ENCODE measurements at places on chromosomes 5 and 9. TPM values are rescaled to one million over a fixed set of nuclear protein-coding genes. Genes with fewer than 3 reads are reported as not detected.
A peak's percentile ranks its signal among the peaks of the same experiment; 100 is the strongest.

The SLC23A1 gene
- 1.3 TPM for total RNA-seq

The C7 gene
- not detected for total RNA-seq

DNA sequence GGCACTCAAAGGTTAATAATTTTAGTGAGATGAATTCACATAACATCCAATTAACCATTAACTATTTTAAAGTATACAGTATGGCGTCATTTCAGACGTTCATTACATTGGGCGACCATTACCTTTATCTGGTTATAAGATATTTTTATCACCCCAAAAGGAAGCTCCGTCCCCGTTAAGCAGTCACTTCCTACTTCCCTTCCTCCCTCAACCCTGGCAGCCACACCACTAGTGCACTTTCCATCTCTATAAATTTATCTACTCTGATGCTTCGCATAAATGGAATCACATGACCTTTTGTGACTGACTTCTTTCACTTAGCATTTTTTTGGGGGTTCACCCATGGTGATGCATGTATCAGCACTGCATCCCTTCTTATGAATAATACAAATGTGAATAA lies 168.3 kb upstream of the PUM3 start:
- no peak overlapping the region for H3K4me3 ChIP-seq
- H3K27ac ChIP-seq = no peak overlapping the region
- DNase-seq = no peak
- H3K27me3 ChIP-seq = no peaks in the 10 kb centered on the region

DNA sequence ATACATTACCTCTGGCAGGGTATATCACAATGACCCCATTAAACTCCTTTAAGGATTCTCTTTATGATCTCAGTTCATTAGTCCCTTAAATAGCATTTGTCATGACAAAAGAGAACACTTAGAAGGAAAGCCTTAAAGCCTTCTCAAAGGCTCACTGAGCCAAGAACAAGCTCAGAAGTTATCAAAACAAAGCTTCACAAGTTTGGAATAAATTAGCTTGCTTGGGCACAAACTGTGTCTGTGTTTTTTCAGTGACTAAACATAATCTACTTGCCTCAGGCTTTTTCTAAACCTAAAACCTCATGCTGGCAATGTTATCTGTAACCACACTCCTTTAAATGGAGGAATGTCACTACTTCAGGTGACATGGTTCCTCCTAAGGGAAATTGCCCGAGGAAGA lies 1114.9 kb upstream of the C9orf72 start:
- no peak for DNase-seq
- H3K4me3 ChIP-seq = no peak overlapping the region
- H3K4me1 ChIP-seq = no peaks in the 10 kb centered on the region
- H3K27me3 ChIP-seq = no peaks in the 10 kb centered on the region

DNA sequence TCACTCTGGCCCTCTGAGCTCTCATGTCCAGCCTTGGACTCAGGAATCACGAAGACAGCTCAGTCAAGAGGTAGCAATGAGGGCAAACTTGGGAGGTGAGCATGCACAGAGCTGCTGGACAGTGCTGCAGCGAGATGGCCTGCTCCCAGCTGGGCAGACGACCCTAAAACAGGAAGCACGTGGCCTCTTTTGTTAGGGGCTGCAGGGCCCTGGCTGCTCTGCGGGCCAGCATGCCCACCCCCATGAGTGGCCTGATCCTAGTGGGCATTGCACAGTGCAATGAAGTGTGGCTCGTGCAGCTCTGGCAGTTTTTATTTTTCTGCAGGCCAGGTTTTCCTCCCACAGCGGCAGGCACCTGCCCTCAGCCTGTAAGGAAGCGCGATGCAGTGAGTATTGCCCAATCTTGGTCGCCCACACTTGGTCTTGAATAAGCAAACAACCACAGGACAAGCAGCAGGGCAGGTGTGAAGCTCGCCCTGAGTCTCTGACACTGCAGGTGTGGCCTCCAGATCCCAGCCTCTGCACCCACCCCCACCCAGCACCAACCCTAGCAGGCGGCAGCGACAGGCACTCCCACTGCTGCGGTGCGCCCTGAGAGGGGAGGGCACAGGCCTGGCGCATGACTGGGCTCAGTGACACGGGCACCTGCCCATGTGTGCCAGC lies 60.8 kb downstream of the SEMA4D start:
- H3K27me3 ChIP-seq = no peaks in the 10 kb centered on the region
- no peak for DNase-seq
- H3K36me3 ChIP-seq = peaks cover 24% of the 10 kb centered on the region
- H3K27ac ChIP-seq = peak overlapping the region; percentile 79
- no peak overlapping the region for H3K4me3 ChIP-seq

GRCh38 chr5:52844885-52845284 lies 57.2 kb downstream of the ITGA1 start:
- no peak overlapping the region for H3K27ac ChIP-seq
- H3K27me3 ChIP-seq = no peaks in the 10 kb centered on the region
- H3K4me3 ChIP-seq = no peak overlapping the region
- DNase-seq = no peak

DNA sequence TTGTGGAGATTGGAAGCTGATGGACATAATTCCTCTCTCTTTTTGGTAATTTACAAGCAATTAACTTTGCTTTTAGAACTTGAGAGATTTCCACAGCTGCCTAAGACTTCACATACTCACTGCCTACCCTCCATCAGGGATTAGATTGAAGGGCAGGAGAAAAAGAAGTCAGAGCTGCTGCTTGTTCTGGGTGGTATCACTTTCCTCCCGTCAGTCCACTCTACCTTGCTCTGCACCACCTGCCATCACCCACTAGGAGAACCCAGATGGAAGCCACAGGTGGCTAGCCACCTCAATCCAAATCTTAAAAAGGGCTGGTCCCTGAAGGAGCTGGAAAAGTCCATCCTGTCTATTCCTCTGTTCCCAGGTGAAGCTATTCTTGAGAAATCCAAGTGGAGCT lies 10.5 kb downstream of the IRF1 start:
- H3K36me3 ChIP-seq = peaks cover 22% of the 10 kb centered on the region
- H3K27ac ChIP-seq = peak overlapping the region; percentile 37
- peaks cover 57% of the 10 kb centered on the region for H3K4me1 ChIP-seq
- no peak overlapping the region for H3K4me3 ChIP-seq

GRCh38 chr5:124729720-124730359 lies 16.6 kb downstream of the ZNF608 start:
- H3K4me3 ChIP-seq = no peak overlapping the region
- DNase-seq = no peak
- no peaks in the 10 kb centered on the region for H3K36me3 ChIP-seq
- H3K27ac ChIP-seq = no peak overlapping the region
- H3K4me1 ChIP-seq = no peaks in the 10 kb centered on the region

- no peaks in the 10 kb centered on the region for H3K36me3 ChIP-seq
- peaks cover 7% of the 10 kb centered on the region for H3K27me3 ChIP-seq
- no peak for DNase-seq
- H3K4me1 ChIP-seq = peaks cover 10% of the 10 kb centered on the region
- H3K27ac ChIP-seq = no peak overlapping the region
- H3K4me3 ChIP-seq = no peak overlapping the region
Observed at GRCh38 chr9:124248960-124249359, 8.8 kb upstream of the NEK6 start.

DNA sequence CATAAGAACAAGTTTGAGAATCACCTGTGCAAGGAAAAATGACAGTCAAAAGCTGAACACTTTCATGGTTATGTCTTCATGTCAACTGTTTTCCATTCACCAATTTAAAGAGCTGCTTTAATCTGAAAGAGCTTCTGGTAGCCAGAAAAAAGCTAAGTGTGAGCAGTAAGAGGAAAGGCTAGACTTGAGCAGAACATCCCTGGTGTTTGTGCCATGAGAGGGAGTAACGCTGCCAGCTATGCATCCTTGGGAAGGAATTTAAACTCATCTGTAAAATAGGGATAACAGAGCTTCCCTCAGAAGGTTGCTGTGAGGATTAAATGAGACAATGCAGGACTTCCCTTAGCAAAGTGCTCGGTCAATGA lies 193.7 kb downstream of the MAPKAP1 start:
- DNase-seq = no peak
- H3K36me3 ChIP-seq = no peaks in the 10 kb centered on the region
- H3K4me3 ChIP-seq = no peak overlapping the region
- H3K27me3 ChIP-seq = no peaks in the 10 kb centered on the region
- H3K27ac ChIP-seq = no peak overlapping the region

- H3K27me3 ChIP-seq = peaks cover 24% of the 10 kb centered on the region
- no peaks in the 10 kb centered on the region for H3K36me3 ChIP-seq
- no peak overlapping the region for H3K27ac ChIP-seq
- no peak for DNase-seq
- no peak overlapping the region for H3K4me3 ChIP-seq
Observed at GRCh38 chr5:148976569-148977381, 86.1 kb downstream of the SH3TC2 start.

DNA sequence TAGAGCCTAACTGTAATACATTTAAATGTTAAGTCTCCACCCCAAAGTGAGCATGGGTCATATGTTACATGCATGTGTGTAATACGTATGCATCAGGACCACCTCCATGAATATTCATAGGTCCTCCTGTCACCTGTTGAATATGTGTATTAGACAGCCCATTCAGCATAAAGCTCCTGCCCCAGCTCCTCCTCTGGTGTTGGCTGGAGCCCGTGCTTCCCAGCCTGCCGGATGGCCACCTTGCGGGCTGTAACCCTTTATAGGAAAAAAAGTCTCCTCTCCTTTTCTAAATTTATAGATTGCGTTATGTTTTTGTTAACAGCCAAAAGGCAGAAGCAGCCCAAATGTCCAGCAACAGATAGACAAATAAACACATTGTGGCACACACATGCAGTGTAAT lies 299.5 kb downstream of the MED10 start:
- no peak overlapping the region for H3K27ac ChIP-seq
- no peaks in the 10 kb centered on the region for H3K36me3 ChIP-seq
- no peaks in the 10 kb centered on the region for H3K4me1 ChIP-seq
- DNase-seq = no peak
- H3K4me3 ChIP-seq = no peak overlapping the region

GRCh38 chr5:118577621-118578020 lies 410.7 kb downstream of the DTWD2 start:
- DNase-seq = no peak
- H3K27me3 ChIP-seq = no peaks in the 10 kb centered on the region
- no peaks in the 10 kb centered on the region for H3K4me1 ChIP-seq
- no peak overlapping the region for H3K27ac ChIP-seq

DNA sequence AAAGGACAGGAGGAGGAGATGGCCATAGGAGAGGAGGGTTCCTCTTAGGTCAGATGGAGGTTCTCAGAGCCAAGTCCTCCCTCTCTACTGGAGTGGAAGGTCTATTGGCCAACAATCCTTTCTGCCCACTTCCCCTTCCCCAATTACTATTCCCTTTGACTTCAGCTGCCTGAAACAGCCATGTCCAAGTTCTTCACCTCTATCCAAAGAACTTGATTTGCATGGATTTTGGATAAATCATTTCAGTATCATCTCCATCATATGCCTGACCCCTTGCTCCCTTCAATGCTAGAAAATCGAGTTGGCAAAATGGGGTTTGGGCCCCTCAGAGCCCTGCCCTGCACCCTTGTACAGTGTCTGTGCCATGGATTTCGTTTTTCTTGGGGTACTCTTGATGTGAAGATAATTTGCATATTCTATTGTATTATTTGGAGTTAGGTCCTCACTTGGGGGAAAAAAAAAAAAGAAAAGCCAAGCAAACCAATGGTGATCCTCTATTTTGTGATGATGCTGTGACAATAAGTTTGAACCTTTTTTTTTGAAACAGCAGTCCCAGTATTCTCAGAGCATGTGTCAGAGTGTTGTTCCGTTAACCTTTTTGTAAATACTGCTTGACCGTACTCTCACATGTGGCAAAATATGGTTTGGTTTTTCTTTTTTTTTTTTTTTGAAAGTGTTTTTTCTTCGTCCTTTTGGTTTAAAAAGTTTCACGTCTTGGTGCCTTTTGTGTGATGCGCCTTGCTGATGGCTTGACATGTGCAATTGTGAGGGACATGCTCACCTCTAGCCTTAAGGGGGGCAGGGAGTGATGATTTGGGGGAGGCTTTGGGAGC lies 3.1 kb downstream of the EGR1 start:
- H3K36me3 ChIP-seq = peaks cover 5% of the 10 kb centered on the region
- DNase-seq = no peak
- H3K4me3 ChIP-seq = peak overlapping the region; percentile 17

Data from activated naive CD8-positive, alpha-beta T cell treated with anti-CD3 and anti-CD28 coated beads, Interleukin-2, amount 10 ng/mL, durations not matched to agents 7 days and 5 days (primary cell).